ENCODE measurements at places on chromosomes 5 and 9.

DNA sequence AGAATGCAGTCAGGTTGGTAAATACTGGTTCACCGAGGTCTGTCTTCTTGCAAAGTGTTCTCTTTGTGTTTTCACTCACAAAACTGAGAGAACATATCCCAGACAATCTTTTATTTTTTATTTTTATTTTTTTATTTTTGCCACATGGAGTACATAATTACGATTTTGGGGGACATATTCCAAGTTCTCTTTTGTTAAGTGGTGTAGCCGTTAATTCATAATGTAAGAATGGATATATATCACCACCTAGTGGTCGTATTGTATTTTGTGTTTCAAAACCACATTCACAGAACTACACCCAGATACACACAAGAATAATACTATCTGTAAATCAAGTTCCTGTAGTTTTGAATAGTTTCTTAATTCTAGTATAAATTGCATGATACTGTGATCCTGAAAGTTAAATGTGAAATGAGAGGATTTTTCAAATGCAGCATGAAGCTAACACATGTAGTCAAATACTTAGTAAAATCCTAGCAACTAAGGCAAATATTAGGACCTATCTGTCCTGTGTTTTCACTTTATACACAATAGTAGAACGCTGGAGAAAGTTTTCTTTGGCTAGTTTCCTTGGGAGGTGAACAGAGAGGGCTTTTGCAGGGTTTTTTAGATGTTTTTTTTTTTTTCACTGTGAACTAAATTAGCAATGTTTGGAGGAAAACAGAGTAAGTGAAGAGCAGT, 92.7 kb downstream of the VCAN start:
- DNase-seq, result no peak
- no peaks in the 10 kb centered on the region for H3K4me1 ChIP-seq
- H3K27ac ChIP-seq, result no peak overlapping the region
- H3K36me3 ChIP-seq, result no peaks in the 10 kb centered on the region
- no peaks in the 10 kb centered on the region for H3K27me3 ChIP-seq

DNA sequence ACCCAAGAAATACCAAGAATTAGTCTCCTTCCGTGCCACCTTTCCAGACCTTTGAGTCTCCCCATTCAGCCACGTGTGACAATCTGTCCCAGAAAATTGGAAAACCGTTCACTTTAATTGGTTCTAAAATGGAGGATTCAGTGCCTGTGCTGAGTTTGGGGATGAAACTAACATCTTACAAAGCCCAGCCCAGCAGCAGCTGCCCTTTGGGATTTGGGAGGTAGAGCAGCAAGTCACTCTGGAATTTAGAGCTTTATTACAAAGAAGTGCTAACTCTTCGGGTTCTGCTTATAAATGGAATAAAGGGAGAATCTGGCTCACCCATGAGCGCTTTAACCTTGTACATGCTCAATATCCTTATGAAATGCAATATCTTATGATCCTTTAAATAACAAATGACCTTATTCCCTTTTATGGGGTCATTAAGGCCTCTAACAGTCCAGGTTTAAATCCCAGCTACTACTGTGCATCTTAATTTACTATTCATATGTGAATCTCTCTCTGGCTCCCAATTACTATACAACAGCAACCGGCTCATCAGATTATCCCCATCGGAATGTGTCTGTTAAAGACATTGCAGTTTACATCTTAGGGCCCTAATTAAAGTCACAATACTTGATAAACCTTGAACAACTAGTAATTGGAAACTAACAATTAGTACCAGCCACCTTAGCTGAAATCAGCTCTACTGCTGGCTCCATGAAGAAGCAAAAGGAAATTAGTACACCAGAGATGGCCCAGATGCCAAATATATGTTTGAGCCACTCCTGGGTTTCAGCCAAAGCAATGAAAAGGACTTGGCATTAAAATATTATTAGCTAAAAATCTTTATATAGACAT, 271.8 kb upstream of the SMARCA2 start:
- no peak overlapping the region for H3K27ac ChIP-seq
- DNase-seq, result no peak
- H3K36me3 ChIP-seq, result no peaks in the 10 kb centered on the region
- no peaks in the 10 kb centered on the region for H3K4me1 ChIP-seq
- H3K27me3 ChIP-seq, result no peaks in the 10 kb centered on the region
- no peak overlapping the region for H3K4me3 ChIP-seq

- no peaks in the 10 kb centered on the region for H3K36me3 ChIP-seq
- no peak for DNase-seq
- no peak overlapping the region for H3K4me3 ChIP-seq
- no peak overlapping the region for H3K27ac ChIP-seq
These were observed 218.8 kb upstream of the TBCA start for GRCh38 chr5:77994943-77995342.

DNA sequence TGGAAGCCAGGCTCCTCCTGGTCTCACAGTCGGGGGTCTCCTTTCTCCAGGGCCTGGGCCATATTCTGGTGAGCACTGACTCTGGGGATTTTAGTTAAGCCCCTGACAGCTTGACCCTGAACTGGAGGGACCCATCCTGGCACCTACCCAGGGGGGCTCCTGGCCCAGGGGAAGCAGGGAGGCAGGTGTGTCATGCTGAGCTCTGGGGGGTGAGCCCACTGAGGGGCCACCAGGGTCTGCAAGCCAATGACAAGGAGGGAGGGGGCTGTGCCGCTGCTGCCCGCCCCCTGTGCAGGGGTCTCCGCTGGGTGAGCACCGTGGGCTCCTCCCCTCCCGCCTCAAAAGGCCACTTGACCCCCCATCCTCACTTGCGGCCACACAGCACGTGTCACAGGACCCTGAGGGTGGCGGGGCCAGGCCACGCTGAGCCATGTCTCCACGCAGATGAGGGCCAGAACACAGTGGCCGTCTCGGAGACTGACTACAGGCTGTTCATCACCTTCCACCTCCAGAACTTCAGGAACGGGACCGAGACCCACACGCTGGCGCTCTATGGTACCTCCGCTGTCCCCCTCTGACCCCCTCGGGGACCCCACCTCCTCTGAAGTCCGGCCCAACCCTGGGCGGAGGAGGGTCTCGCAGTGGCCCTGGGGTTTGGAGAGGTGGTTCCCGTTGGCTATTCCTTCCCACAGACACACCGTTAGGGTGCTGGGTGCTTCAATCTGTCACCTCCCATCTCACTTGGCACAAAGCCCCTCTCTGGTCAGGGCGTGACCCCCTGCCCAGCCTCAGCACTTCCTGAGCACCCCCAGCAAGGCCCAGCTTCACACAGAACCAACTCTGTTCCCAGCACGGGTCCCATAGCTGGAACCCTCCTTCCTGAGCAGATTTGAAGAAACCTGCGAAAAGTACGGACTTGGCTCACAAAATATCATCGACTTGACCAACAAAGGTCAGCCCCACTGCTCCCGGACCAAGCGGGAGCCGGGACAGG, 2.0 kb downstream of the LCN9 start:
- no peak overlapping the region for H3K27ac ChIP-seq
- DNase-seq, result no peak
- H3K36me3 ChIP-seq, result no peaks in the 10 kb centered on the region
- H3K4me3 ChIP-seq, result no peak overlapping the region

- H3K27me3 ChIP-seq, result no peaks in the 10 kb centered on the region
- no peak overlapping the region for H3K4me3 ChIP-seq
- DNase-seq, result no peak
- no peaks in the 10 kb centered on the region for H3K36me3 ChIP-seq
- H3K4me1 ChIP-seq, result peaks cover 8% of the 10 kb centered on the region
- H3K27ac ChIP-seq, result no peak overlapping the region
These were observed 188.1 kb upstream of the DMRT1 start for GRCh38 chr9:653421-653820.

DNA sequence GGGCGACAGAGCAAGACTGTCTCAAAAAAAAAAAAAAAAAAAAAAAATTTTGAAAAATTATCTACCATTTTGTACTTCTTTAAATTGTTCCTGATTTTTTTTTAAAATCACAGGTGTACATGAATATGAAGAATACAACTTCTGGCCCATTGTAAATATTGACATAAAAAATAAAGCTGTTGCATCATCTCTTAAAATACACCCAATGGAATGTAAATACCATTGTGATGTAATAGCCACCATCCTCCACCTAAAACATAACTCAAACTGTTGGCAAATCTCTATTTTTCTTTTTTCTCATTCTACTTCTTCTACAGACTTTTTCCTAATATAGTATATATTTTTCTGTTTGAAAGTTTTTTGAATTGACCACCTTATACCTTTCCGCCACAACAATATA, 61.0 kb upstream of the TEX48 start:
- peaks cover 10% of the 10 kb centered on the region for H3K4me1 ChIP-seq
- H3K4me3 ChIP-seq, result no peak overlapping the region
- H3K27ac ChIP-seq, result no peak overlapping the region
- no peaks in the 10 kb centered on the region for H3K36me3 ChIP-seq

DNA sequence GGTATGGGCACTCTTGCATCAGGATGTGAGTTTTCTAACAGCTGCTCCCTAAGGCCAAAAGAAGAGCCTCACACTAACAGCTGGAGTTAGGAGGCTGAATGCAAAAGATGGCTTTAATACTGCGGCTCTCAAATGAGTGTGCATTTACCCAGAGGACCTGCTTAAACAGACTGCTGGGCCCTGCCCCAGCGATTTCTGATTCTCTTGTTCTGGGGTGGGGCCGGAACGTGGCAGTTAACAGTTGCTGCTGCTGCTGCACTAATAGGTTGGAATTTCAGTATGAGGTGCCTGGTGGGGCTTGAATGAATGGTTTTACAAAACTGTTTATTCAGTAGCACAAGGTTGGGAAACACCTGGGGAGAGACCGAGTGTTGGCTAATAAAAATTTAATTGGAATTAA, 26.1 kb downstream of the HMGCR start:
- DNase-seq, result no peak
- H3K27me3 ChIP-seq, result no peaks in the 10 kb centered on the region
- no peak overlapping the region for H3K4me3 ChIP-seq
- peaks cover 32% of the 10 kb centered on the region for H3K36me3 ChIP-seq
- no peaks in the 10 kb centered on the region for H3K4me1 ChIP-seq
- no peak overlapping the region for H3K27ac ChIP-seq

GRCh38 chr9:68974901-68975300, 39.0 kb downstream of the PRKACG start:
- H3K4me1 ChIP-seq, result peaks cover 11% of the 10 kb centered on the region
- no peaks in the 10 kb centered on the region for H3K36me3 ChIP-seq
- no peak for DNase-seq
- no peaks in the 10 kb centered on the region for H3K27me3 ChIP-seq
- no peak overlapping the region for H3K4me3 ChIP-seq

- H3K27me3 ChIP-seq, result no peaks in the 10 kb centered on the region
- H3K27ac ChIP-seq, result no peak overlapping the region
- peaks cover 13% of the 10 kb centered on the region for H3K4me1 ChIP-seq
- no peak overlapping the region for H3K4me3 ChIP-seq
- no peak for DNase-seq
These were observed 42.0 kb upstream of the CDC42SE2 start for GRCh38 chr5:131221888-131222287.

DNA sequence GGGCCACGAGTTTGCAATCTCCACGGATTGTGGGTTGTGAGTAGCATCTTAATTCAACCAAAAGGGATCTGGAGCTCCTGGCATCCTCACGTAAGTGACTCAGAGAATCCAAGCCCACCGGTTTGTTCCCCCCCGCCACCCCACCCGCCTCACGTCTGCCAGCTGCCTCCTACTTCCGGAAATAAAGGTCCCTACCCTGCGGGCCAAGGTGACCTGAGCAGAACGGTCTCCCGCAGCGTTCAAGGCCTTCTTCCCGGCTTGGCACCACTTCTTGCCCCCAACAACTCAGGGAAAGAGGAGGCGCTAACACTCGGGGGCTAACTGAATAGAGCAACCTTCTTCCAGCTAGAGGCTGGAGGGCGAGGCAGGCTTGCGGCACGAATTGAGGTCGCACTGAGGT, 8.8 kb upstream of the GPRIN1 start:
- H3K27me3 ChIP-seq, result peaks cover 83% of the 10 kb centered on the region
- peaks cover 26% of the 10 kb centered on the region for H3K4me1 ChIP-seq
- no peak overlapping the region for H3K4me3 ChIP-seq
- H3K27ac ChIP-seq, result no peak overlapping the region
- DNase-seq, result no peak

DNA sequence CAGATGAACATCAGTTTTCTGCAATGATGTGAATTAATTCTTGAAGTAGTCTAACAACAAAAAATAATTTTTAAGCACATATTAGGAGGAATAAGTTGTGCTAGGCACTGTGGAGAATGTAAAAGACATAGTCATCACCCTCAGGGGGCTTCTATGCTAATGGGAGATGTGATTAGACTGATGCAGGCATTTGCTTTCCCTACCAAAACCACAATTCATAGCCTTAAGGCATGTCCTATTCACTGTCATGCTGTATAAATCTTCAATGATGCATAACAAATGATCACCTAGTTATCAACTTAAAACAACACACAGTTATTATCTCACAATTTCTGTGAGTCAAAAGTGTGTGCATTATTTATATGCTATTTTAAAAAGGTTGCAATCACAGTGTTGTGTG, 422.6 kb downstream of the MAN2A1 start:
- no peaks in the 10 kb centered on the region for H3K27me3 ChIP-seq
- no peak overlapping the region for H3K27ac ChIP-seq
- no peak overlapping the region for H3K4me3 ChIP-seq
- H3K4me1 ChIP-seq, result peaks cover 3% of the 10 kb centered on the region
- H3K36me3 ChIP-seq, result no peaks in the 10 kb centered on the region
- DNase-seq, result no peak

- no peak overlapping the region for H3K27ac ChIP-seq
- no peaks in the 10 kb centered on the region for H3K36me3 ChIP-seq
- H3K27me3 ChIP-seq, result no peaks in the 10 kb centered on the region
- no peak overlapping the region for H3K4me3 ChIP-seq
These were observed 168.0 kb downstream of the TAF11L14 start for GRCh38 chr5:17802256-17802655.

DNA sequence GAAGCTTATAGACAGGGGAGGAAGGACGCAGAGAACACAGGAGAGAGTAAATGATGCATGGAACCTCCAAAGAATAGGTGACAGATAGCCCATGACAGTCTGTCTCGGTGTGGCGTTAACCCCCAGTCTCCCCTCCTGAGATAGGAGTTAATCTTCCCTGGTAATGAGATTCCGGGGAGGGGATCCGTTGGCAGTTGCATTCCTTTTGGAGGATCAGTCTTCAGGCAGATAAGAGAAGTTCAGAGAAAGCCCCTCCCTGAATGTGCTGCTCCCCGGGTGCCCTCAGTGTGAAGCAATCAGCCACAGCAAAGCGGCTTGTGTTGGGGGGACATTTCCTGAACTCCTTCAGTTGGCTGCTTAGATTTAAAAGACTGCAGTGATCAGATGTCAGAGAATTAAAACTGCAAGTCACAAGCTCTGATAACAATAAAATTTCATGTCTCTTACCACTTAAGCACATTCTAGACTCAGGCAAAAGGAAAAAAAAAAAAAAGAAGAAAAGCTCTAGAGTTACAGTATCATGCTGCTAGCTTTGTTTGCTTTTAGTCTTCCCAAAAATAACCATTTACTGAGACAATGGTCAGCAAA, 121.1 kb downstream of the EGFLAM start:
- H3K36me3 ChIP-seq, result no peaks in the 10 kb centered on the region
- no peaks in the 10 kb centered on the region for H3K27me3 ChIP-seq
- H3K27ac ChIP-seq, result no peak overlapping the region
- DNase-seq, result no peak
- no peak overlapping the region for H3K4me3 ChIP-seq

All from T-cell (primary cell).